ENCODE measurements at places on chromosomes 12 and 14.

DNA sequence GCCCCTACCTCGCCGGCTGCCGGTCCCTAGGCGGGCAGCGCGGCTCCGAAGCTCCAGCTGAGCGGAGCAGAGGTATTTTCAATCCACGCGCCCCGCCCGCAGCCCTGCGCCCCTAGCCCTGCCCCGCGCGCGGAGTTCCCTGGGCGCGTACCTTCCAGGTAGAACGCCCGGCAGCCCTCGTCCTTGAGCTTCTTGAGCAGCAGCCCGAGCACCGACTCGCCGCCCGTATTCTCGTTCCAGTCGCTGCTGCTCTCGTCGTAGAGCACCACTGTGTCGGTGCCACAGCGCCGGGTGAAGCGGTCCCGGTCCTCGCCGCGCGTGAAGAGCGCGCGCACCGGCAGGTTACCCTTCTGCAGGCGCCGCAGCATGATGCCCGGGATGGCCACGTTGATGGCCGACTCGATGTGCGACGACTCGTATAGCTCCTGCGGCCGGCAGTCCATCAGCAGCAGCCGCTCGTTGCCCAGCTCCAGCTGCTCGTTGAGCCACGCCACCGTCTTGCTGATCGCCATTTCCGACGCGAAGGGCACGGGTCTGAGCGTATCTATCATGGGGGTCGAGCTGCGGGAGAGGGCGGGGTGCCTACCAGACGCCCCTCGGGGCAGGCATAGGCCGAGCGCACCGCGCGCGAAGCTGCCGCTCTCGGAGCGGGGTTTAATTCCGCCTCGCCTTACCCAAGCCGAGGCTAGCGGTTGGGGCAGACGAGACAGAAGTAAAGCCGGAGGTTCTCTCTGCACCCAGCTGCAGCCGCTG lies 636 bp downstream of the DUSP6 start:
- DNase-seq = no peak

GRCh38 chr12:127711108-127711507 lies 555.9 kb upstream of the TMEM132C start:
- peak; percentile 57 for DNase-seq

GRCh38 chr14:98218218-98218617 lies 1053.8 kb downstream of the BCL11B start:
- no peak for DNase-seq

DNA sequence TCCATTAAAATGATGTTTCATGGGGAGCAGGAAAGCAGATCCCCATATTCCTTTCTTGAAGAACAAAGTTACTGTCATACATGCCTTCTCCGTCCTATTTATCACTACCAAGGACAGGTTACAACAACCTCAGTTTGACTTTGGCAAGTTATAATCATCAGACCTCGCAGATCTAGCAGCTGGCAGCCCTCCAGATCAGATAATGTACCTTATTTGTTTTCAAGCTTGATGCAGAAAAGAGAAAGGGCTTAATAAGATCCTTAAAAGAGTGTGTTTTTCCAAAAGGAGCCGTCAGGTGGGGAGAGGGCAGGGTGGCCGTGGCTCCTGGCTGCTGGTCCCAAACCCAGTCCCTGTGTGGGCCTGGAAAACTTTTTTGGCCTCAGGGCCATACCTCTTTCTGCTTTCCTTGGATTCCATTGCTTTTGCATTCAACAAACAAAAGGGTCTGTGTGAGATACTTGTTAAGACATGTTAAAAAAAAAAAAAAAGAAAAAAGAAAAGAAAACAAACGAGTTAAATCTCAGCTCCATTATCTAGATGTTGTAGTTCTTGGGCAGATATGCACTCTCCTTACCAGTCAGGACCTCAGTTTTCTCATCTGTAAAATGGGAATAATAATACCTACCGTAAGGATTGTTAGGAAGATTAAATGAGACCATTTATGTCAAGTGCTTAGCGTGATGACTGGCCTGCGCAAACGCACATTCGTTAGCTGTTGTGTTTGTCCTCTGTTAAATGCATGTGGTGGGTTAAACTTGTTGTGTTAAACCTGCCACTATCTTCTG lies 64.6 kb downstream of the B4GALNT3 start:
- DNase-seq = no peak

- no peak for DNase-seq
Observed at GRCh38 chr12:77814386-77814785, 16.3 kb upstream of the NAV3 start.

GRCh38 chr12:8612629-8613028 lies at the start of gene AICDA:
TSS of gene AICDA (minus strand) at chr12:8612859. CDS start at chr12:8612767, 92 bp downstream.
- DNase-seq = no peak

DNA sequence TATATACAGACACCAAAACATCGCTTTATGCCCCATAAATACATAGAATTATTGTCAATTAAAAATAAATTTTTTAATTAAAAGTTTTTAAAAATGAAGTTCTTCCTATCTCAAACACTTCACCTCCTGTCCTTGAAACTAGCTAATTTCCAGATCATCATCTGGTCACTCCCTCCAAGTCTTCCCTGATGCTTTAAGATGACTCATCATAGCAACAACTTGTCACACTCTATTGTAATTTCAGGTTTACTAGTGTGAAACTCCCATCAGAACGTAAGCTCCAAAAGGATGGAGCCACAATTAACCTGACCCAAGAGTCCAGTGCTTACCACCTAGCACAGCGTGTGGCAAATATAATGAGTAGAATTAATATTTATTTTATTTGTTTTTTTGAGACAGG lies 16.3 kb downstream of the GXYLT1 start:
- no peak for DNase-seq

GRCh38 chr12:104443008-104443407 lies 13.7 kb upstream of the CHST11 start:
- DNase-seq = no peak

GRCh38 chr12:18570543-18570942 lies 167.3 kb downstream of the PLCZ1 start:
- no peak for DNase-seq

DNA sequence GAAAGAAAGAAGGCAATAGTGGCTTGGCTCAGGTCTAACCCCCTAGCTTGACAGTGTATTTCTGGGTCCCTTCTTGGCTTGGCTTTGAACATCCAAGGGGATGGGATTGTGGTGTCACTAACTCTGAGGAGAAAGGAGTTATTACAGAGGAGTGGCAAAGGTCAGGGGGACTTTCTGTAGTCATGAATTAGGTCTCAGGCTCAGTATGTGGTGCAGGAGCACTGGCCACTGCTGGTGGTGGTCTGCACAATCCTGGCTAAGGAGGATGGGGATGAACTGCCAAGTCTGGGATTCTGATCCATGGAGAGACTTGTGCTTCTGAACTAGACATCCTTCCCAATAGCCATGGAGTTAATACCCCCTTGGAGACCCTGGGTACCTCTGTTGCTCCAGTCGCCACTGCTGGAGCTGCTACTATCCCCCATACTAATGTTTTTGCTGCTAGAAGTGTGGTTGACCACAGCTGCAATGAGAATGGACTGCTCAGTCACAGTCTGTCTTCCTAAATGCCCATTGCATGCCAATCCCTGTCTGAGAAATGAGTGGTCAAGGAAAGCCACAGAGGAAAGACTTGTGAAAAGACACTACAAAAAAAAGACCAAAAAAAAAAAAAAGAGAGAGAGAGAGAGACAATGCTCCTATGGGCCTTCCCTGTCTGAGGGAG lies 32.5 kb downstream of the KRT76 start:
- no peak for DNase-seq

DNA sequence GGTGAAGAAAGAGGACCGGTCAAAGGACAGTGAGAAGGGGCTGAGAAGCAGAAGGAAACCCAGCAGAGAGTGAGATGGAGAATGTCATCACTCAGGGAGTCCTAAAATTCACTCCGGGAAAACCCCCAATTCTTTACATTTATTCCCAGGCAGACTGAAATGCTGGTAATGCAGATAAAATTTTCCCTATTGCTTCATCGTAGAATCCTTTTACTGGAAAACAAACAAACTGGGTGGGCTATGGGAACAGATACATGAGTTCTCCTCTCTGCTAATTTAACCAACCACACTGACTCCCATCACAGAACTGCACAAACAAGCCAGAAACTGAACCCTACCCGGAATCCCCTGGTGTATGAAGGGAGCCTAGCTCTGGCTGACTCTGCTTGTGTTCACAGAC lies 20.9 kb downstream of the HEBP1 start:
- DNase-seq = no peak

- DNase-seq = no peak
Observed at GRCh38 chr14:61396694-61397093, 75.3 kb downstream of the PRKCH start.

DNA sequence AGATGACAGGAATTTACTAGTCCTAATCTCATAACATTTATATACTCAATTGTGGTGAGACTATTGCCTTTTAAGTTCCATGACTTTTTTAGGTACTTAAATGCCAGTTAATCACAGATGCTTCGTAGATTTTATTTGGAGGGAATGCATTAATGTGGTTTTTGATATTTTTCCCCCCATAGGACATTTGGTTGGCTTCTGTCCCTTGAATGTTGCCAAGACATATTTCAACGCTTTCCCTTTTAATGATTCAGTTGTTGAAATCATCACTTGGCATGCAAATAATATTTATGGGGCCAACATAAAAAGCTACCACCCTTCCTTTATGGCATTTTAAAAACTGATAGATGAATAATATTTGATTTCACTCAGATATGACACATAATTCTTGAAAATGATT lies 172.1 kb downstream of the ACSS3 start:
- no peak for DNase-seq

DNA sequence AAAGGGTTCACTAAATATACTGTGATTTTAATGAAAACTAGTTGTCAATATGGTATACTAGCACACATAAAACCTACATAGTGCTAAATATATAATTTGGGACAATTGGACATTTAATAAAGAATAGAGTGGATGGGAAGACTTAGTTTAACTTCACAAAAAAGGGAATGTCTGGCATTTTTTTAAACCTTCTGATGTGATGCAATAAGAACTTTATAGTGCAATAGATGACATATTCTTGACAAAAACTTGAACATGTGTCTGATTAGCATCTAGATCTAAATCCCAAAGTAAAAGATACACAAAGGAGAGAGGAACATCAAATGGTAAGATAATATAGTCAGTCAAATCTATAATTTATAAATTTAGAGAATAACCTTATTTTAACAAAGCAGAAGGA lies 488.3 kb upstream of the SYT1 start:
- DNase-seq = no peak

DNA sequence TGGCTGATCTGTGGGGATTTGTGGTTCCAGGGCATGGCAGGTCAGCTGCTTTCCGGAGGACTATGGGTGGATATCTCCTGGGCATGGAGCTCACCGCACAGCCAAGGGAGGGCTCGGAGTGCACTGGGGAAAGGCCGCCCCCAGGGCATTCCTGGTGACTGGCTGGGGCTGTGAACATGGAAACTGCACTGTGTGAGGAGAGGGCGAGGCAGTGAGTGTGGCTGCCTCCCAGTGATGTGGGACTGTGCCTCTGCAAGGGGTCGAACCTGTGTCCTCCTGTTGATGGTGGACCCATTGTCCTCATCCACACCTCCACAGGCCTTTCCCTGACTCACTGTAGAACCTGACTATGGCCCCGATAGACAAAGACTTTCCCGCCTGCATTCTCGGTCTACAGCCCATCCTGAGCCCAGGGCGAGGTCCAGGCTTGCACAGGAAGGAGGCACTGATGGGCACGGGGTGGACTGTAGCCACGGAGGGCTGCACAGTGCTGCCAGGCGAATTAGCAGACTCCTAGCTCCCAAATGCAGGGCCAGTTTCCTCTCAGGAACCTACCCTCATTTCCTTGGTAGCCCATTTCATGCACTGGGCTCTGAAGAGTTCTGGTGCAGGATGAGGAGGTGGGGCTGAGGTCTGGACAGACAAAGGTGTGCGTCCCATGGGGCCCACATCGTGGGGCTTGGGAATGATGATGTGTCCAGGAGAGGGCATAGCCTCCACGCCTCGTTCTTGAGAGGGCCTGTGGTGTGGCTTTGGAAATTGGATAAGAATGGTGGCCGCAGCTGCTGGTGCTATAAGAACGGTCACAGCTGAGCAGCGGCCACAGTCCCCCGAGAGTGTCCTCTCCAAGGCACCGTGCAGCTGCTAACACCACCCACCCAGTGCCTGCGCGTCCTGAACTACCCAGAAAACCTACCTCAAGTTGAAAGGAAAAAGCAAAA lies 415.1 kb downstream of the TMEM121 start:
- no peak for DNase-seq

DNA sequence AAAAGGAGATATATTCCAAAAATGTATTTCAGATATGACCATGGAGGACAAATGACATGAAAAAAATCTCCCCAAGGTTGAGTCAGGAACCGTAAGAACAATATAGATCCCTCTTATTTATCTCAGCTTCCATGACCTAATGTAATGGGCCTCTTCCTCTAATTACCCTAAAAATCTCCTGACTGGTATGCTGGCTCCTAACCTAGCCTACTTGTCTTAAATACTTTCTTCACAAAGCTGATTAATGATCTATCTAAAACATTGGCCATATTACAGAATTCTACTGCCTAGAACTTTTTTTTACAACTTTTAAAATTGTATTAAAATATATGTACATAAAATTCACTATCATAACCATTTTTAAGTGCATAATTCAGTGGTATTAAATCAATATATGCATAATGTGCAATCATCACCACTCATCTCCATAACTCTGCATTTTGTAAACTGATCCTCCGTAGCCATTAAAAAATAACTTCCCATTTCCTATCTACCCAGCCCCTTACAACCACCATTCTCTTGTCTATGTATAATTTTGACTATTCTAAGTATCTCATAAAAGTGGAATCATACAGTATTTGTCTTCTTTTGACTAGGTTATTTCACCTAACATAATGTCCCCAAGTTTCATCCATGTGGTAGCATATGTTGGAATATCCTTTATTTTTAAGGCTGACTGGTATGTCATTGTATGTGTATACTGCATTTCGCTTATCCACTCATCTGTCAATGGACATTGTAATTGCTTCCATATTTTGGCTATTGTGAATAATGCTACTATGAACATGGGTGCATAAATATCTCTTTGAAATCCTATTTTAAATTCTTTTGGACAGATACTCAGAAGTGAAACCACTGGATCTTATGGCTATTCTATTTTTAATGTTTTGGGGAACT lies 464.6 kb downstream of the ADAMTS20 start:
- DNase-seq = no peak

- peak; percentile 53 for DNase-seq
Observed at GRCh38 chr12:64404470-64405256, 471 bp downstream of the XPOT start.

DNA sequence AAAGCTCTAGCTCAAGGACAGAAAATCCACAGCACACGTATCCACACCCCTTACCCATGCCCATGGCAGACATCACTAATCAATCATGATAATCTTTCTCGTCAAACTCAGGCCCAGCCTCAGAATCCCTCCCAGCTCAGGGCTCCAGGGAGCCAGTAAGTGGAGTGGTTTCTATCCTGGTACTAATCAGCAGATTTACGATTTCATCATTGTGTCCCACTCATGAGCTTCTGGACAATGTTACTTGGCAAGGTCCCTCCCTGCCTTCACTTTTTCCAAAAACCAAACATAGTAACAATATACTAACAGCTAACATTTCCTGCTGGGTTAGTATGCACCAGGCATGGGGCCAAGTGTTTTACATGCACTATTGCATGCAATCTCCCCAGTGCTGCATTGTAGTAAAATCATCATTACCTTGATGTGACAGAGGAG lies 45.8 kb upstream of the NCOR2 start:
- no peak for DNase-seq

- DNase-seq = no peak
Observed at GRCh38 chr12:22631863-22632463, 7.0 kb downstream of the ETNK1 start.

GRCh38 chr12:109626378-109627115 lies 53.0 kb downstream of the MVK start:
- DNase-seq = no peak

All from H9 (cell line).